ENCODE measurements at places on chromosomes 3 and 15.

GRCh38 chr3:4406746-4407568 lies 60.1 kb downstream of the SUMF1 start:
- no peak for DNase-seq

GRCh38 chr3:186953011-186953487 lies 22.7 kb downstream of the ST6GAL1 start:
- DNase-seq = no peak

DNA sequence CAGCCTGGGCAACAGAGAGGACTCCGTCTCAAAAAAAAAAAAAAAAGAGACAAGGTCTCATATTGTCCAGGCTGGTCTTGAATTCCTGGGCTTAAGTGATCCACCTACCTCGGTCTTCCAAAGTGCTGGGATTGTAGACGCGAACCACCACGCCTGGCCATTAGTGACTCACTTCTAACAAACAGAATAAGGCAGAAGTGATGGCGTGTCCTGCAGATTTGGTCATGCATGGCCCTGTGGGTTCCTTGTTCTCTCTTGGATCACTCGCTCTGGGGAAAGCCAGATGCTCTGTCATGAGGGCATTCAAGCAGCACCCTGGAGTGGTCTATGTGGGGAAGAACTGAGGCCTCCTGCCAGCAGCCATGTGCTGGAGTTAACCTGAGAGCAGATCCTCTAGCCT lies 27.4 kb upstream of the TJP1 start:
- DNase-seq = no peak

- DNase-seq = no peak
Observed at GRCh38 chr15:63218100-63218808, 28.8 kb downstream of the RAB8B start.

DNA sequence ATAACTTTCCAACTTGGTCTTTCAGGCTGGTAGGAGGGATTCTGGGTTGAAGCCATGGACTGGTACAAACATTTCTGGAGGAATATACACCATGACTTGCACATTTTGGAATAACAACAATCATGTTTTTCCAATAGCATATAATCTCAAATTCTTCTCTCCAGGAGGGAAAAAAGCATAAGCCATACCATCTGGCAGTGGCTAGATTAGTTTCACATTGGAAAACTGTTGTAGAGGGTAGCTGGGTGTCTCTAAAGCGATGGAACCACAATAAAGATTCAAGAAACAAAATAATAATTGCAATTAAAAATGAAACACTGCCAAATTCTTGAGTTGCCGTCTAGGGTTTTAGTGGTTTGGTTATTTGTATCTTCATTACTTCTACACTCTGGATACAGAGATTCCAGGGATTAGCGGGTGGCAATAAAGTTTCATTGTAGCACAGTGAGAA lies 278.5 kb upstream of the RASGRP1 start:
- DNase-seq = no peak

- no peak for DNase-seq
Observed at GRCh38 chr15:38058596-38059075, 124.2 kb downstream of the TMCO5A start.

GRCh38 chr3:27696906-27697305 lies 25.2 kb downstream of the EOMES start:
- DNase-seq = no peak

GRCh38 chr3:142210608-142211007 lies 14.8 kb downstream of the GK5 start:
- no peak for DNase-seq

DNA sequence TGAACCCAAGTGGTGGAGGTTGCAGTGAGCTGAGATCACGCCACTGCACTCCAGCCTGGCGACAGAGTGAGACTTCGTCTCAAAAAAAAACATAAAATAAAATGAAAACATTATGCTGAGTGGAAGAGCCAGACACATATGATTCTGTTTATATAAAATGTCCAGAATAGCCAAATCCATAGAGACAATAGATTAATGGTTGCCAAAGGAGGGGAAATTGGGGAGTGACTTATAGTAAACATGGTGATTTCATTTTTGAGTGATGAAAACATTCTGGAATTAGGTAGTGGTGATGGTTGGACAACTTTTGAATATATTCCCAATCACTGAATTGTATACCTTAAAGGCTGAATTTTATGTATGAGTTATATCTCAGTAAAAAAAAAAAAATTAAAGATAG lies 172.0 kb upstream of the BFSP2 start:
- DNase-seq = no peak

GRCh38 chr3:11164607-11165006 lies 10.3 kb downstream of the HRH1 start:
- no peak for DNase-seq

Measured in cardiac septum (tissue), 1 donor.